ENCODE measurements at places on chromosomes 2 and 18. TPM values are rescaled to one million over a fixed set of nuclear protein-coding genes. Genes with fewer than 3 reads are reported as not detected.

DNA sequence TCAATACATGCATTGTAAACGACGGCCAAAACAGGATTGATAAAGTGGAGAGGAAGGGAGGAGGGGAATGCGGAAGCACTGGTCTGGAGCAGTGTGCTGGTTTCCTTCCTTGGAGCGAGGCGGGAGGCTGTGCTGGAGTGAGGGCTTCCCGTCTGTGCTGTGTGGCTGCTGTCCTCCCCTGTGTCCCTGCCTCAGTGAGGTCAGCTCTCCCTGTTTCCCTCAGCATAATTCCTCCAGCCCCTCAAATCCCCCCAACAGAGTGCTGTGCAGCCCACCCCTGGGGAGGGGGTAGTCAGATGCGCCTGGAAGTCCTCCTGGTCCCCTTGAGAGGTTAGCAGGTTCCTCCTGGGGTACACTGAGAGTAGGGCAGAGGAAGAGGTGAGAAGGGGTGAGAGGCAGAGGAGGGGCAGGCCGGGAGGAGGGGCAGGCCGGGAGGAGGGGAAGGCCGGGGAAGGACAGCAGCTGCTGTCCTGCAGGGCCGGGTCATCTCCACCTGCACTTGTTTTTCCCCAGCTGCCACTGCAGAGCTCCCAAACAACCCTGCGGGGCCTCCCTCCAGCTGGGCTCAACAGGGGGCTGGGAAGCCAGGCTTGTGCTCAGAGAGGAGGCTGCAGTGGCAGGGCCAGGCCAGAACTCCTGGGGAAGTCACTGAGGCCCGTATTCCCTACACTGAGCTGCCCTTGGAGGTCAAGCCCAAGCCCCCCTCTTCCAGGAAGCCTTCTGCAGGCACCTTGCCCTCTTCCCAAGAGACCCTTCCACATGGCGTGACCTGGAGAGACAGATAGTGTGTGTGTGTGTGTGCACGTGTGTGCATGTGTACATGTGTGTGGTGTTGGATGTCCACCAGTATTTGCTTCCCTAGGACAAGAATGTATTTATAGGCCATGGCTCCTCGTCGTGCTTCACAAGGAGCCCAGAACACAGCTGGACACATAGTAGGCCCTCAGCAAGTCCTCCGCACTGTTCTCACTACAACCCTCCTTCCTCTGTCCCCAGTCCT lies 13.2 kb upstream of the ATP6V1B1 start:
- DNase-seq, result no peak

The IL1R2 gene
- 1.9 TPM for polyA plus RNA-seq

The NETO1 gene
- 0.57 TPM for polyA plus RNA-seq

DNA sequence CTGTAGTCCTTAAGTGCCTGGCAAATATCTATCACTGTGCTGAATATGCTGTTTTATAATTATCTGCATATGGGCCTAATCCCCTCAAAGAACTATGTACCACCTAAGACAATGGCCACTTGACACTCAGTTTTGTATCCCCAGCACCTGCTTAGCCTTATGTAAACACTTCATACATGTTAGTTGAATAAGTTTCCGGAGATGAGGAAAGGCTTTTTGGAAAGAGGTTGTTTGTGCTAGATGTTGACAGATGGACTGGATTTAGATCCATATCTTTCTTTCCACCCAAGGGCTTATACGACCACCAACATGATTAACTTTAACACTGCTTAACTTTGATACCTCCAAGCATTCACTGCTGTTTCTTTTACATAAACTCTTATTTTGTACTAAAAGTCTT lies 63.3 kb downstream of the FAM228A start:
- DNase-seq, result no peak

The ADD2 gene
- 0.45 TPM for polyA plus RNA-seq

- no peak for DNase-seq
Observed at GRCh38 chr2:211981451-211981850, 557.2 kb downstream of the ERBB4 start.

The UNC80 gene
- 0.02 TPM for polyA plus RNA-seq

Measured in right cardiac atrium (tissue), 5 donors.